ENCODE measurements at places on chromosomes 2 and 18. TPM values are rescaled to one million over a fixed set of nuclear protein-coding genes. Genes with fewer than 3 reads are reported as not detected.

Gene C2orf78
- not detected for polyA plus RNA-seq

Gene IL1RN
- 6.6 TPM for polyA plus RNA-seq

Gene GALNT5
- 3.6 TPM for polyA plus RNA-seq

Gene ADCYAP1
- not detected for polyA plus RNA-seq

Gene PSD4
- polyA plus RNA-seq = 22.9 TPM

Gene RANBP2
- polyA plus RNA-seq = 5.4 TPM

Gene CD207
- 0.06 TPM for polyA plus RNA-seq

Gene MYOM1
- 11.1 TPM for polyA plus RNA-seq
